Suprapubic skin (tissue), 4 donors: ENCODE measurements at places on chromosomes 4 and X. TPM values are rescaled to one million over a fixed set of nuclear protein-coding genes. Genes with fewer than 3 reads are reported as not detected.

STARD8 gene
- total RNA-seq = 2.0 TPM

SPATA4 gene
- total RNA-seq = 0.57 TPM

DCAF12L2 gene
- not detected for total RNA-seq

NUDT10 gene
- total RNA-seq = 0.68 TPM

S100P gene
- total RNA-seq = 7.4 TPM

PFKFB1 gene
- total RNA-seq = 0.64 TPM

HSFX2 gene
- total RNA-seq = not detected

PDE6B gene
- total RNA-seq = not detected

DNA sequence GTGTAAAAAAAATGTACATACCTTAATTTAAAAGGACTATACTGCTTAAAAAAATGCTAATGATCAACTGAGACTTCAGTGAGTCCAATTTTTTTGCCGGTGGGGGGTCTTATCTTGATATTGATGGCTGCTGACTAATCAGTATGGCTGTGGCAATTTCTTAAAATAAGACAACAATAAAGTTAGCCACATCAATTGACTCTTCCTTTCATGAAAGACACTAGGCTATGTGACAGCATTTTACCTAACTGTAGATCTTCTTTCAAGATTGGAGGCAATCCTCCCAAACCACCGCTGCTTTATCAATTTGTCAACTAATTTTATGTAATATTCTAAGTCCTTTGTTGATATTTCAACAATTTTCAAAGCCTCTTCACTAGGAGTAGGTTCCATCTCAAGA lies 116.1 kb downstream of the FBXW7 start:
- no peak overlapping the region for H3K4me3 ChIP-seq
- no peaks in the 10 kb centered on the region for H3K27me3 ChIP-seq
- no peak overlapping the region for H3K27ac ChIP-seq
- DNase-seq = no peak

DNA sequence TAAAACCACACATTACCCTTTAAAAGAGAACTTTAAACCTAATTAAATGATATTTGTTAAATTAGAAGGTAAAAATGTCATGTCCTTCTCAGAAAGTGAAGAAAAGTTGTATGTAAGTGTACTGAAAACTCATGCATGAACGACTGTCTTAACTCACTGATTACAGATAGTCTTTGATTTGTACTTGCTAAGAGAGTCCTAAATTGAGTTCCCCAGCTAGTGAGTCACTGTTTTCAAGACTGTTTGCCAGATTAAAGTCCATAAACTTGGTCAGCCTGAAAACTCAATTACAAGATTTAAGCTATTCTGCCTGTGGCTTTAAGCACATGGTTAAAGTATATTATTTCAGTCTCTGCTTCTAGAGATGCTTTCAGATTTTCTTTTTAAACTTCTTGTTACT lies 124.9 kb upstream of the ZCCHC13 start:
- H3K4me3 ChIP-seq = no peak overlapping the region
- no peak for DNase-seq
- no peaks in the 10 kb centered on the region for H3K4me1 ChIP-seq
- no peaks in the 10 kb centered on the region for H3K36me3 ChIP-seq
- H3K27ac ChIP-seq = no peak overlapping the region

DNA sequence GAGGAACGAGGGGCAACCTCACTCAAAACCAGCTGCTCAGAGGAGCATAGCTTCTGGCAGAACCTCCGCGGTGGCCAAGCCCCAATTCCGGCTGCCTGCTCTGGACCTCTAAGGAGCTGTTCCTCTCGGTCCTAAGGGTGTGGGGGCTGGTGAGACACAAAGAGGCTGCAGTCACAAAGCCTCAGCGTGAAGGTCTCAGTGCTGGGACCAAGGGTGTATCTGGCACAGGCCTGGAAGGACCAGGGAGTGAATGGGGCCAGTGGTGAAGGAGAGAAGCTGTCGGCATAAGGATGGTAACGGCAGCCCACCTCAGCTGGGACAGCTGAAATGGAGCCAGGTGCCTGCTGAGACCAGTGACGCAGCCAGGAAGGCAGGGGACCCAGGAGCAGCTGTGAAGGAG lies 5.3 kb downstream of the PDE6B start:
- H3K4me3 ChIP-seq = no peak overlapping the region
- no peaks in the 10 kb centered on the region for H3K4me1 ChIP-seq
- DNase-seq = peak; percentile 40
- H3K36me3 ChIP-seq = no peaks in the 10 kb centered on the region

- H3K27me3 ChIP-seq = no peaks in the 10 kb centered on the region
- H3K4me1 ChIP-seq = no peaks in the 10 kb centered on the region
- DNase-seq = no peak
- H3K36me3 ChIP-seq = no peaks in the 10 kb centered on the region
These were observed 75.8 kb upstream of the ATP6AP2 start for GRCh38 chrX:40504801-40505605.

GRCh38 chrX:23524467-23524866 lies 142.8 kb upstream of the PRDX4 start:
- no peaks in the 10 kb centered on the region for H3K36me3 ChIP-seq
- no peak overlapping the region for H3K4me3 ChIP-seq
- H3K27me3 ChIP-seq = no peaks in the 10 kb centered on the region

DNA sequence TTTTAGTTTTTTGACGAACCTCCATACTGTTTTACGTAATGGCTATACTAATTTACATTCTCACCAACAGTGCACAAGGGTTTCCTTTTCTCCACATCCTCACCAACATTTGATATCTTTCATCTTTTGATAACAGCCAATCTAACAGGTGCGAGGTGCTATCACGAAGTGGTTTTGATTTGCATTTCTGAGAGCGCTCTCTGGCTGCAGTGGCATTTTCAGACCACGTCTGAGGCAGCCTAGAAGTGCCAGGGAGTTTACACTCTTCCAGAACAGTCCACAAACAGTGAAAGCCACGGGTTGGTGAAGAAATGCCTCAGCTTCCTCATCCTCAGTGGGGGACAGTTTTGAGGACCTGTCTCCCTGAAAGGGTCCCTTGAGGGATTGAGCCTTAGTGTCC lies 471.0 kb downstream of the BCOR start:
- H3K36me3 ChIP-seq = no peaks in the 10 kb centered on the region
- no peak overlapping the region for H3K27ac ChIP-seq
- H3K4me3 ChIP-seq = no peak overlapping the region

DNA sequence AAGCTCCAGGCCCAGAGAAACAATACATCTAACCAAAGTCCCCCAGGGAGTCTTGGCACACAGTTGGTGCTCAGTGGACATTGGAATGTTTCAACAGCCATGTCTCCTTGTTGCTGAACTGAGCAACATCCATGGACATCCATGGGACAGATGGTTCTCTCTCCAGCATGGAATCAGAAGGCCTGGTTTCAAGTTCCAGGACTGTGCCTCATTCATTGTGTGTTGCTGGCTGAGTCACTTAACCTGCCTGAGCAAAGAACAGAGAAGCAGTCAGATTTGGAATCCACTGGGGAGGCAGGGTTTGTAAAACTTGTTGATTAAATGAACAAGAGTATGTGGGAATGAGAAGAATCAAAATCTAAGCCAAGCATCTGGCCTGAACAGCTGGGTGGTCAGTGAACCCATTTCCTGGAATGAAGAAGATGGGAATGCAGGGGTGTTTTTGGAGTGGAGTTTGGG lies 147.9 kb downstream of the CHIC2 start:
- no peak for DNase-seq
- no peak overlapping the region for H3K4me3 ChIP-seq
- H3K27ac ChIP-seq = no peak overlapping the region
- H3K27me3 ChIP-seq = no peaks in the 10 kb centered on the region

DNA sequence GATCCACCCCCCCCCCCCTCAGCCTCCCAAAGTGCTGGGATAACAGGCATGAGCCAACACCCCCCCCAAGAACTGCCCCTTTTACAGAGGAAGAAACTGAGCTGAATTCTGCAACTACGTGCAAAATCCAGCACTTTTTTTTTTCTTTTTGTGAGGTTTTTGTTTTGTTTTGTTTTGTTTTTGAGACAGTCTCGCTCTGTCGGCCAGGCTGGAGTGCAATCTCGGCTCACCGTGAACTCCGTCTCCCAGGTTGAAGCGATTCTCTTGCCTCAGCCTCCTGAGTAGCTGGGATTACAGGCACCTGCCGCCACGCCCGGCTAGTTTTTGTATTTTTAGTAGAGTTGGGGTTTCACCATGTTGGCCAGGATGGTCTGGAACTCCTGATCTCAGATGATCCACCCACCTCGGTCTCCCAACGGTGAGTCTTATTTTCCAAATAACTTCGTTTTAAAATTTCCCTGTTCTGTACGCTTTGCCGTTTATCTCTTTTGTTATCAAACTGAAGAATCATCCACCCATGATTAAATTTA lies 4.9 kb downstream of the CRLF2 start:
- H3K4me3 ChIP-seq = peak overlapping the region; percentile 7
- peaks cover 28% of the 10 kb centered on the region for H3K4me1 ChIP-seq
- no peak for DNase-seq
- H3K27ac ChIP-seq = no peak overlapping the region
- H3K27me3 ChIP-seq = no peaks in the 10 kb centered on the region

DNA sequence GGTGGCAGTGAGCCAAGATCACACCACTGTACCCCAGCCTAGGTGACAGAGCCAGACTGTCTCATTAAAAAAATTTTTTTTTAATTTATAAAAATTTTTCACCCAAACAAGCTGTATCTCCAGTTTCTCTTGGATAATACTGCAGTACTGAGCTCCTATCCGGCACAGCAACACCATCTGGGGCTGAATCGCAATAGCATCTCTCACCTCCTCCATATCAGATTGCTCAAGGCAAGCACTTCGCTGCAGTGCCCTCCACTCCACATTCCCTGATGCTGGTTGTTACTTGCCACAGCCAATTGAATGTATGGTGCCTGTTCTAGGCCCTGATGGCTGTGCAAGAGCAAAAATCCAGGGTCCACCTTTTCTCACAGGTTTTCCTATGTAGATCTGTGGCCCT lies 69.3 kb upstream of the FAM241A start:
- H3K4me1 ChIP-seq = no peaks in the 10 kb centered on the region
- no peaks in the 10 kb centered on the region for H3K36me3 ChIP-seq
- no peaks in the 10 kb centered on the region for H3K27me3 ChIP-seq
- no peak overlapping the region for H3K4me3 ChIP-seq
- no peak for DNase-seq

GRCh38 chr4:66606908-66607307 lies 936.6 kb upstream of the EPHA5 start:
- H3K27me3 ChIP-seq = no peaks in the 10 kb centered on the region
- H3K4me1 ChIP-seq = no peaks in the 10 kb centered on the region
- H3K27ac ChIP-seq = no peak overlapping the region
- DNase-seq = no peak
- H3K36me3 ChIP-seq = no peaks in the 10 kb centered on the region
- no peak overlapping the region for H3K4me3 ChIP-seq

DNA sequence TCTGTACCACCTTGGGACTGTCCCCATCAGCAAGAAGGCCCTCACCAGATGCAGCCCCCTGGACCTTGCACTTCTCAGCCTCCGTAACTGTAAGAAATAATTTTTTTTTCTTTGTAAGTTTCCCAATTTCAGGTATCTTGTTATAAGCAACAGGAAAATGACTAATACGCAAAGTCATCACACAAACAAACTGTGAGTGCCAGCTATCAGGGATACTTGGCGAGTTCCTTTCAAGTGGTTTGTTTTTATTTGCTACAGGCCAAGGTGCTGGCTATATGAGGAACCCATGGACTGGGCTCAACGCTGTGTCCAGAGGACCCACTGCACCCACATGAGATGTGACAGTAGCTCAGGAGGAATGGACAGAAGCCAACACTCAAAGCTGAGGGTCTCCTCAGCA lies 11.5 kb upstream of the GPM6B start:
- no peaks in the 10 kb centered on the region for H3K4me1 ChIP-seq
- no peak overlapping the region for H3K27ac ChIP-seq
- H3K36me3 ChIP-seq = no peaks in the 10 kb centered on the region
- DNase-seq = no peak
- H3K4me3 ChIP-seq = no peak overlapping the region

- no peak overlapping the region for H3K27ac ChIP-seq
- peaks cover 4% of the 10 kb centered on the region for H3K4me1 ChIP-seq
- H3K36me3 ChIP-seq = no peaks in the 10 kb centered on the region
- no peaks in the 10 kb centered on the region for H3K27me3 ChIP-seq
- H3K4me3 ChIP-seq = no peak overlapping the region
These were observed 146.1 kb downstream of the COL25A1 start for GRCh38 chr4:109156356-109156755.

- H3K4me3 ChIP-seq = no peak overlapping the region
- H3K27ac ChIP-seq = no peak overlapping the region
- no peaks in the 10 kb centered on the region for H3K27me3 ChIP-seq
- no peaks in the 10 kb centered on the region for H3K36me3 ChIP-seq
- peaks cover 57% of the 10 kb centered on the region for H3K4me1 ChIP-seq
- no peak for DNase-seq
These were observed 14.6 kb downstream of the SH3RF1 start for GRCh38 chr4:169256101-169256612.

GRCh38 chr4:85979276-85979675 lies 380.6 kb downstream of the MAPK10 start:
- peaks cover 7% of the 10 kb centered on the region for H3K36me3 ChIP-seq
- no peak overlapping the region for H3K4me3 ChIP-seq
- no peaks in the 10 kb centered on the region for H3K27me3 ChIP-seq
- no peak for DNase-seq

GRCh38 chr4:149161247-149161646 lies 654.4 kb downstream of the IQCM start:
- no peak overlapping the region for H3K27ac ChIP-seq
- no peak overlapping the region for H3K4me3 ChIP-seq
- DNase-seq = no peak
